Stimulated activated CD4-positive, alpha-beta T cell treated with anti-CD3 and anti-CD28 coated beads, Interleukin-1b, Interleukin-23, amount 100 ng/mL, for 1 hour (primary cell): ENCODE measurements at places on chromosomes 3 and 15.

GRCh38 chr15:29044503-29044901 is 158.7 kb downstream of the APBA2 start:
- no peak for DNase-seq

- DNase-seq, result no peak
Measured at GRCh38 chr3:121992601-121993560, 29.2 kb downstream of the ILDR1 start.

DNA sequence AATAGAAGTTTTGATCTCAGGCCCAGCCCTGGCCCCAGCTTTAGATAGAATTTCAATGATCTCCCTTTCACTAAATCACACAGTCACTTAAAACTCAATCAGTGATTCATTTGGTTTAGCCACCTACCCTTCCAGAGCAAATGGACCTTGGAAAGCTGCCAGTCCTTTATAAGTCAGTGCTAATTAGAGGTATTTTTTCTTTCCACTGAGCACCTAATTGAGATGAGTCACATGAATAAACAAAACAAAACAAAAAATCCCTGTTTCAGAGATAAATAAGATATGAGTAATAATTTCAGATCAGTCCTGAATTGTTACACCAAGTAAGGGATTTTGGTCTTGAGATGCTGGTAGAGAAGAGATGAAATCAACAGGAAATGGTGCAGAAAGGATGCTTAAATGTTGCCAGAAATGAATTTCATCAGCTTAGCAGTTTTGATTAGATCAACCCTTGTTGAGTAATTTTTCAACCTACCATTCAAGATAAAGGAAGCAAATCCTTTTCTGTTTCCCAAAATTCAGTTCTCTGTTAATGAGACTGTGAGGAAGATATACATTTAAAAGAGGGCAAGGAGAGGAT is 352.0 kb upstream of the COL8A1 start:
- no peak for DNase-seq

DNA sequence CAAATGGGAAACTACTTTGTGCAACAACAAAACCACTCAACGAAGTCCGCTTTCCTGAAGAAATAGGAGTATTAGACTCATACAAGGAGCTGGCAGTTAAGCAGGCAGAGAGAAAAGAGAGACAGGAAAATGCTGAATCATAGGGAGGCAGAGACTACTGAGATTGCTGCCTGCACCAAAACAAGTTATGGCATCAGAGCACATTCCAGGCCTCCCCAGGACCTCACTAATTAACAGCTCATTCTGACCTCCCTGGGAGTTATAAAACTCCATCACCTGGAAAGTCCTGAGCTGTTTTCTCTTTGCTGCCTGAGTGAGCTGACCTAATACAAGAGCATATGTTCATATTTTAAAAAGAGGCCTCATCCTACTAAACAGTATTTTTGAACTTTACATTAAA is 741.0 kb downstream of the MCTP2 start:
- no peak for DNase-seq

DNA sequence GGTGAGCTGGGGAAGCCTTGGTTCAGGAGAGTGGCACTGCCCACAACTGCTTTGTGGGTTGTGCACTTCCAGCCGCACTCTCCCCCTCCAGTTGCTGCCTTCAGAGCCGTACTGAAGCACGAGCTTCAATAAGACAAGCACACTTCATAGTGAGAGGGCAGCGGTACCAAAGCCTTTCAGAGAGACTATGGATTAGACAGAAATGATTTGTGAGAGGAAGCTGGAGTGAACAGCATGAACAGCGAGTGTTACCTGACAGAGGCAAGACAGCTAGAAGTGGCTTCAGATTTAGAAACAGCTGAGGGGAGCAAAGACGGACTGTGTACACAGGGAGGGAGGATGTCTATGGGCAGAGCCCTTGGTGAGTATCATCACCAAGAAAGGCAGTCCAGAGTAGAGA is 31.1 kb downstream of the HCLS1 start:
- DNase-seq, result no peak

DNA sequence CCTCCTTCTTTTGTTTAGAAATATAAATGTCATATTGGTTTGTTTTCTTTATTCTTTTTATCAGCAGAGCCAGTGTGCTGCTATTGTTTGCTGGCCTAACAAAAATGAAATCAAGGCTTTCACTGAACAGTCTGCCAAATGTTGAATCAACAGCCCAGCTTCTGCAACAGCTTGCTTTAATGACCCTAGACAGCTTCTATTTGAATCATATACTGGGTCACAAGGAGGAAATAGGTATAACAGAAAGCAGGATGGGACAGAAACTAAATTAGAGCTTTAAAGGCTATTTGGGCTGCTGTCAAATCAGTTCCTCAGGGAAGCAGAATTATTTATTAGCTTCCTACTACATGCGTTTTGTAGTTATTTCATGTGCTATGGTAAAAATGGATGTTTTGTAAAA is 12.1 kb upstream of the DNAJC13 start:
- no peak for DNase-seq

DNA sequence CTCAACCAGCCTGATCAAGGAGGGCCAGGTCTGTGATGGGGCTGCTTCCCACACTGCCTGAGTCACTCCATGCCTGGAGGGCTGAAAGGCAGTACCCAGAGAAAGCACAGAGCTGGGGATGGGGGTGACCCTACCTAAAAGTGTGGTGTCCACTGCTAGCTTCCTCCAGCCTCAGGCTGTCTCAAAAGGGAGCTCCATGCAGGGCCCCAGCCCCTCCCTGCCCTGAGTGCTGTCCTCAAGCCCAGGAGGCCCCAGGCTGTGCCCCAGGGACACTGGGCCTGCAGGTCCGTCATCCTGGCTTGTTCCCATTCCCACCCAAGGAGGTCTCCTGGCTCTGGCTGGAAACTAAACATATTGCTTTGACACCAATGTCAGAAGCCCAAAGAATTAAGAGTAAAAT is 56.8 kb downstream of the ZNF445 start:
- no peak for DNase-seq

- no peak for DNase-seq
Measured at GRCh38 chr3:73768524-73769308, 144.0 kb upstream of the PDZRN3 start.

- no peak for DNase-seq
Measured at GRCh38 chr15:94877833-94878232, 646.5 kb downstream of the MCTP2 start.

DNA sequence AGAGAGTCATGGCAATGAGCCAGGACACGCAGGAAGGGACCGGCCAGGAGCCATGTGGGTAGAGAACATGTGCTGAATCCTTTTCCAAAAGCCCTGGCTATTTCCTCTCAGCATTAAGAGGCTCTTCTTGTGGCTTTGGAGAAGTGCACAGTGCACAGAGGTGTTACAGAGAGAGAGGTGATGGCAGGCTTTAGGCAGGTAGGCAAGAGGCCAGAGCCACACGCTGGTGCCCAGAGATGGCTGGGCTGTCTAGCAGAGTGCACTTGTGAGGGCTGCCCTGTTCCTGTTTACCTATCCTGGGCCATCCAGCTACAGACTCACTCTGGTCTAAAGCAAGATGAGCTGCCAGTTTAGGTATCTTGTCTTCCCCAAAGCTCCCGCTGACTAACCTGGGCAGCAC is 402.6 kb downstream of the OCA2 start:
- DNase-seq, result no peak

- no peak for DNase-seq
Measured at GRCh38 chr3:71416876-71417275, 166.7 kb downstream of the FOXP1 start.

- no peak for DNase-seq
Measured at GRCh38 chr3:43523454-43524053, 98.3 kb downstream of the ANO10 start.

DNA sequence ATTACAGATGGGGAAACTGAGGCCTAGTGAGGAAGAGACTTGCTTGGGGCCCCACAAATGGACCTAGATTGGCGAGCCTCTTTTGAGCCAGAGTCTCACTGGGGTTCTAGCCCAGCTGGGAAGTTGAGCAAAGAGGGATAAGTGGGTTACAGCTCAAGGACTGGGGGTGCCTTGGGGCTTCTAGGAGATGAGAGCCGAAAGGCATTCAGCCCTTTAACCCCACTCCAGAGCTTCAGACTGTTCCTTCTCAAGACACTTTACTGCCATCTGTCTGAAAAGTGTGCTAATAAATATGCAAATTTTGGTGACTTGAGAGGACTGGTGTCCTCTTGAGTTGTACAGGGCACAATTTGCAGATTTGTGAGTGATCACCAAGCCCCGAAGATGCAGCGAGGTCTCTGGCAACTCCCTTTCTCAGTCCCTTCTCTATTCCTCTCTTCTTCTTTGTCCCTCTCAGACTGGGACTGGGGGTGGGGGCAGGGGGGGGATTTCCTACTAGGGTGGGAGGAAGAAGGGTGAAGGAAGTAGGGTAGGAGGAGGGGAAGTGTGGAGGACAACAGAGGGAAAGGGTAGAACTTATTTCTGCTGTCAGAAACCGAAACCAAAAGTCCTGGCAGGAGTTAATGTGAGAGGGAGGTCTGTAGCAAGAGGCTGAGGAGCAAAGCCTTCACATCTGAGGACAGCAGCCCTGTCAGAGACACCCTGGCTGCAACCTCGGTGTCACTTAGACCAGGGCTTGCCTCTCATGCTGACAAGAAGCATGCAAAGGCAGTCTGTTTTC is 16.2 kb upstream of the ANKDD1A start:
- DNase-seq, result no peak

GRCh38 chr15:99425657-99426301 is 140.0 kb upstream of the MEF2A start:
- DNase-seq, result no peak

DNA sequence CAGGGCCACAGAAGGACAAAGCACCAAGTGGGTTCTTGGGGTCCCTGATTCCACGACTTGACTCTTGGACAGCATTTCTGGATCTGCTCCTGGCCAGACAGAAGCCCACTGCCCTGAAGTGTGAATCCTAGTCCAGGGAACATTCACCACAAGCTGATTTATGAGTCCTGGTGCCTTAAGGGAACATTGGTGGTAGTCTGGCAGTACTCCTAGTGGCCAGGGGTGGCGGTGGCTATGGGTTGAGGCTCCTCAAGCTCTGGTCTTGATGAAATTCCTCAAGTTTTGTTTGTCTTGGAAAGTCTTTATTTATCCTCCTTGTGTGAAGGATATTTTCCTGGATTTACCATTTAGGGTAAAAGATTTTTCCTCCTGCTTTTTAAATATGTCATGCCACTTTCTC is 307.5 kb downstream of the PYDC2 start:
- no peak for DNase-seq

- no peak for DNase-seq
Measured at GRCh38 chr3:40718209-40718608, 193.4 kb downstream of the ZNF621 start.

GRCh38 chr3:172711454-172711795 is 558 bp upstream of the NCEH1 start:
- no peak for DNase-seq
